ENCODE measurements at places on chromosomes 7 and 10. TPM values are rescaled to one million over a fixed set of nuclear protein-coding genes. Genes with fewer than 3 reads are reported as not detected.

- no peak for DNase-seq
These were observed 47.4 kb downstream of the LRRC4 start for GRCh38 chr7:127983804-127984332.

DNA sequence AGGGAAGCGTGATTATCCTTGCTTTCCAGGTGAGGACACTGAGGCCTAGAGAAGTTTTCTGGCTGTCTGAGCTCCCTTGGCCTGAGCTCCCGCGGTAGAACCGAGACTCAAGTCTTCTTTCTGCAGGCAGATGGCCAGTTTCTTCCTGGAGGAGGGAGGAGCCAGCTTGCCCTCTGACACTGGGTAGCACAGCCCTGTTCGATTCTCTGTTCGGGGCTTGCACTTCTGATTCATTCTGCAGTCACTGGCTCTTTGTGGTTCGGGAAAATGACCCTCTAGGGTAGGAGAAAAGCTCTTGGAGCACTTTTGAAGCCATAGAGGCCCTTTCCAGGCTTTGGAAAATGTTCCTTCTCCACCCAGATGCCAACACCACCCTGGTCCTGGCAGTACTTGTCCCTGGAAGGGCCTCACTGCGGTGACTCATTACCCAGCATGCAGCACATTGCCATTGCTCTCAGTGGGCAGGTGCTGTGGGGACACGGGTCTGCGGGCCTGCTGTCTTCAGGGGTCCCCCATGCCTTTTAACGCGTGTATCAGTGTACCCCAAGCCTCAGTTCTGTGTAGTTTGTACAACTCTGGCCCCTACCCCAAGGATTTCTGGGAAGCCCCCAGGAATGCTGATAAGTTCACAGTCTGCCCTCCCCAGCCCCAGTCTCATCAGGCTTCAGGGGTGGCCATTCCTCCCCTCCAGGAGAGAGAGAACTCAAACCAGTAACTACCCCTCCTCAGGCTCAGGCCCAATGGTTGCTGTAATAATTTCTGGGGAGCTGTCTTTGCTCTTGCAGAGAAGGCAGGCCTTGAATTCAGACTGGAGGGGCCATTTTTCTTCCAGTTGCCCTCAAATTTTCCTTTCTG is 11.9 kb downstream of the CHST3 start:
- no peak for DNase-seq

DNA sequence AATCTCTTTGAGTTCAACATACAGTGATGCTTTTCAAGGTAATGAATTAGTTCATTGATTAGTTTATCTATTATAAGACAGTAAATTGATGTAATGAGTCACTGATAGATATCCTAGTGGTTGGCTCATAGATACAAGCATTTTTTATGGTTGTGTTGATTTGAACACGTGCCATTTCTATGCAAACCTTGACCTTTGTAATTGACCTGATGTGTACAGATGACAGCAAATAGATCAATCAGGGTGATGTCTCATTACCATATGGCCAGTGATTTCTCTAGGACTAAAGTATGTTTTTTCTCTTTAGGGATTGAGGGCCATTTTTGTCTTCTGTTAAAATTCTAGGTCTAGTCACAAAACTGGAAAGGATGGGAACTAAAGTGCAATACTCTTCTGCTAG is 760.3 kb upstream of the GALNT17 start:
- DNase-seq, result no peak

SEMA3E gene
- 23.5 TPM for total RNA-seq

- DNase-seq, result no peak
These were observed 21.3 kb downstream of the TIAL1 start for GRCh38 chr10:119575506-119575905.

FAM131B gene
- 0.80 TPM for total RNA-seq

DNA sequence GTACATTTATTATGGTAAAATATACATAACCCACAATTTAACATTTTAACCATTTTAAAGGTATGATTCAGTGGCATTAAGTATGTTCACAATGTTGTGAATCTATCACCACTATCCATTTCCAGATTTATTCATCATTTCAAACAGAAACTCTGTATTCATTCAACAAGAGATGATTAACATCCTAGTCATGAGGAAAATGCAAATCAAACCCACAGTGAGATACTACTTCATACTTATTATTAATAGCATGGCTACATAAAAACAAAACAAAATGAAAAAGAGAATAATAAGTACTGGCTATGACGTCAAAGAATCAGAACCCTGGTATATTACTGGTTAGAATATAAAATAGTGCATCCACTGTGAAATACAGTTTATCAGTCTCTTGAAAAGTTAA is 386.6 kb upstream of the POM121L12 start:
- DNase-seq, result no peak

GRCh38 chr7:2607923-2608904 is 23.6 kb upstream of the TTYH3 start:
- no peak for DNase-seq

BAIAP2L1 gene
- 29.2 TPM for total RNA-seq

- no peak for DNase-seq
These were observed 21.2 kb downstream of the ZMIZ2 start for GRCh38 chr7:44769776-44770294.

DNA sequence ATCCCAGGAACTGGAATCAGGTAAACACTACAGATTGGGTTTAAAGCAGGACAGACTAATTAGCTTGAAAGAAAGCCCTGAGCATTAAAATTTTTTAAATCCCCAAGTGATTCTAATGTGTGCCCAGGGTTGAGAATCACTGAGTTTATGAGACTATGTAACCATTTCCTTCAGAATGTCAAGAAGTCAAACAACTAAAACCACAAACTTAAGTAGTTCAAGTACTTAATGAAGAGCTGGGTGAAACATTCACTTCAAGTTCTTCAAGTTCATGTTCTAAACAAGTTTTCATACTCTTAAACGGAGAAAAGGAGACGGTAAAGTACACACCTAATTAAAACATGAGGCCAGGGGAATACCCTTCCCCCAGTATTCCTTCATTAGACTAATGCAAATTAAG is 28.2 kb upstream of the TLL2 start:
- peak; percentile 62 for DNase-seq

DNA sequence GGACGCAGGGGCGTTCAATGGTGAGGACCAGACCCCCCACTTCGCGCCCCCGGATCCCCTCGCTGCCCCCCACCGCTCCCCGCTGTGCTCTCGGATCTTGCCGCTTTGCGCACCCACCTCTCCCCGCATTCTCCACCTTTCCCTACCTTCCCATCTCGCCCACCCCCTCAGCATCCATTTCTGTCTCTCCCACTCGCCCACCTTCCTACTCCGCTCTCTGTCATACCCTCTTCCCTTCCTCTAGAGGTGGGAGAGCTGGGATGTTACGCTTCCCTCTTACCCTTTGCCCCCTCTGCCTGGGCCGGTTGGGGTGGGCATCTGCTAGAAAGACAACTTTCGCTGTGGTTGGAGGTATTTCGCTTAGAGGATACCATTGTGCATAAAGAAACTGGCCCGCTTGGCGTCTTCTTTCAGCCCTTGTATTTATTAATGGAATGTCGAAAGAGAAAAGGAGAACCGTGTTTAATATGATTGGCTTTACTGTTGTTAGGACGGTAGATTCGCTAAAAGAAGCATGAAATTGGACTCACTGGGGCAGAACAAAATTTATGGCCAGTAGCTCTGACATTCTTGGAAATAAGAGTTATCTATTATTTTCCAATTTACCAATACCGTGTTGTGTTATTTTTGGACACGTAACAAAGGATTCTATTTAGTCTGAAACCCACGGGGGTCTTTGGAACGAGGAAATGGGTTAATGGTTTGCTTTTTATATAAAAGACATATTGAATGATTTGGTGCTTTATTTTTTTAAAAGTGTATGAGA is 873 bp downstream of the PRKAR2B start:
- peak; percentile 17 for DNase-seq

DNA sequence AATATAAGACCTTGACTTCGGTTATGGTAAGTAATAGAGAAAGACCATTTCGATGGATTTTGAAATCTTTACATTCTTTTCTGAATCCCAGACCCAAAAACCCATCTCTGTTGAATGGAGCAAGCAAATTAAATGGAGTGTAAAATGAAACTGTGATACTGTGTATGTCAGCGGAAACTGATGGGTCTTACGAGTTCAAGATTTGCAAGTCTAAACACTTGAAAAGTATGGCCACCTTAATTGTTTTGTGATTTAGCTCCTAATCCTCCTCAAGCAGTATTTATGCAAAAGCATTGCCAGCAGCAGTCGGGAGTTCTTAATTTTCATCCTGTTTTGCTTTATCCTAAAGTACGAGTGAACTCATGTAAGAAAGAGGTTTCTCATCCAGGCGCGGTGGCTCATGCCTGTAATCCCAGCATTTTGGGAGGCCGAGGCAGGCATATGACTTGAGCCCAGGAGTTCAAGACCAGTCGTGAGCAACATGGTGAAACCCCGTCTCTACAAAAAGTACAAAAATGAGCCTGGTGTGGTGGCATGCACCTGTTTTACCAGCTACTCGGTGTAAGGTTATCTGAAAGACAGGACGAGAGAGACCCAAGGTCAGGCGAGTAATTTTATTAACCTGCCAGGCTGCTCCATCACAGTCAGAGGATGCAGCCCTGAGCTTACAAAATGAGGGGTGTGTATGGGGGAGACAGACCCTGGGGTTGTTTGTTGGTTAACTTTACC is 5.8 kb upstream of the DHTKD1 start:
- DNase-seq, result no peak

DNA sequence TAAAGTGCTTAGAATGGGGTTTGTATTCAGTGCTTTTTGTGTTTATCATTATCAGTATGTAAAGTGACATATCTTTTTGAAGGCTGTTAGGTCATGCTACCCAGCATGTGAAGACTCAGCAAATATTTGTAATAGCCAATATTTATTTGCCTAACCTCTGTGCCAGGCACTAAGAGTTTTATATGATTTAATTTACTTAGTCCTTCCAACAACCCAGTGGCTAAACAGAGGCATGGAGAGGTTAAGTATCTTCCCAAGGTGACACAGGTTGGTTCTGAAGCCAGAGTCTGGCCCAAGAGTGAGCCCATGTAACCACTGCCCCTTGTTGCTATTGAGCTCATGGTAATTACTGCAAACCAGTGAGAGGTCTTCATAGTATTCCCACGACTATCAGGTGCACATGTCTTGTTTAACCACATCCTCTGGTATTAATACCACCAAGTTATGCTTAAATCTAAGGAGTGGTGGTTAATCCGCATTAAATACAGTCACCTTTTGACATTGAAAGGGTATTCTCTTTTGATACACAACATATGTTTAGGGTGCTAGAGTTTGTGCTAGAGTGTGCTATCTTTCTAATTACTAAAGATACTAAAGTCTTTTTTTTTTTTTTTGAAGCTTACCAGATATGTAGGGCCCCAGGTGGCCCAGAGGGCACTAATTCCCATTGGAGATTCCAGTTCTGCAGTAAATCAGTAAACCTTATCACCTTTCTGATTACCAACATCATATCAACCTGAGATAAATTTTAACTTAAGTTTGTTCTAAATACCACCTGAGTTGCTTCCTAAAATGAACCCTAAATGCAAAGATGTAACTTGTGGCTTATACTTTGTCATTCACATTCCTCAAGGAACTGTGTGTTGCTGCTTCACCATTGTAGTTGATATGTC is 2.9 kb downstream of the ADD3 start:
- no peak for DNase-seq

- DNase-seq, result no peak
These were observed 349.8 kb downstream of the SDK1 start for GRCh38 chr7:3650844-3651243.

NUDT1 gene
- 9.3 TPM for total RNA-seq

FAM25G gene
- not detected for total RNA-seq

GBX1 gene
- not detected for total RNA-seq

DNA sequence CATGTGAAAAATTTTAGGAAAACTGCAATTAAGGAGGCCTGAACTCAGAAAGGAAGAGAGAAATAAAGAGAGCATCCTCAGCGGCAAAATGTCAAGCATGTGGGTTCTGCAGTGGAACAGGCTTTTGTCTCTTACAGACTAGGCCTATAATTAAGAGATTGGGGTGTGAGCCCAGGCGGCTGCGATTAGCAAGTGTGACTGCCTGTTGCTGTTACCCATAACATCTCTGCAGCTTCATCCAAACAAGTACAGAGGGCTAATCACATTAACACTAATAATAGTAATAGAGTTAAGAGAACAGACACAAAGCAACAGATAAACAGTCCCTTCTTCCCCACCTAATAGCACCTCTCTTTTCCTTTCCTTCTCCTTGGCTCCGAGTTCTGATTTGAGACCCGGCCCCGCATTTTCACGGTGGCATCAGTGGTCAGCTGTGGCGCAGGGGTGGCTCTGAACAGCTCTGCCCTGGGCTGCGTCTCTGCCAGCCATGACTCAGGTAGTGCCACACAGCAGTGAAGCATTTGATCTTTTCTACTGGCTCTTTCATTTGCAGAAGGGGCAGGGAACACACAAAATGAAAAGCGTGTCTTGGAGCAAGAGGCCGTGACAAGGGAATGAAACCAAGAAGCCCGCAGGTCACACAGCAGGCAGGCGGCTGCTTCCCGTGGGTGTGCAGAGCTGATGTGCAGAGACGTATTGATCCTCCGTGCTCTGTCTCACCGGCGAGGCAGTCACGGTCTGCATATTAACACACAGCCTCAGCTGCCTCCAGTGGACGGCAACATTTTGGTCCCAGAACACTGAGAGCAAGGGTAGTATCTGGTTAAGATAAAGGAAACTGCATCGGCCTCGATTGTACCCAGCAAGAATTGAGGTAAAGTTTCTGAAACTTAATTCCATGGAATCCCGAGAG is 103.1 kb downstream of the KLF6 start:
- DNase-seq, result no peak

OR6V1 gene
- total RNA-seq, result not detected

DNA sequence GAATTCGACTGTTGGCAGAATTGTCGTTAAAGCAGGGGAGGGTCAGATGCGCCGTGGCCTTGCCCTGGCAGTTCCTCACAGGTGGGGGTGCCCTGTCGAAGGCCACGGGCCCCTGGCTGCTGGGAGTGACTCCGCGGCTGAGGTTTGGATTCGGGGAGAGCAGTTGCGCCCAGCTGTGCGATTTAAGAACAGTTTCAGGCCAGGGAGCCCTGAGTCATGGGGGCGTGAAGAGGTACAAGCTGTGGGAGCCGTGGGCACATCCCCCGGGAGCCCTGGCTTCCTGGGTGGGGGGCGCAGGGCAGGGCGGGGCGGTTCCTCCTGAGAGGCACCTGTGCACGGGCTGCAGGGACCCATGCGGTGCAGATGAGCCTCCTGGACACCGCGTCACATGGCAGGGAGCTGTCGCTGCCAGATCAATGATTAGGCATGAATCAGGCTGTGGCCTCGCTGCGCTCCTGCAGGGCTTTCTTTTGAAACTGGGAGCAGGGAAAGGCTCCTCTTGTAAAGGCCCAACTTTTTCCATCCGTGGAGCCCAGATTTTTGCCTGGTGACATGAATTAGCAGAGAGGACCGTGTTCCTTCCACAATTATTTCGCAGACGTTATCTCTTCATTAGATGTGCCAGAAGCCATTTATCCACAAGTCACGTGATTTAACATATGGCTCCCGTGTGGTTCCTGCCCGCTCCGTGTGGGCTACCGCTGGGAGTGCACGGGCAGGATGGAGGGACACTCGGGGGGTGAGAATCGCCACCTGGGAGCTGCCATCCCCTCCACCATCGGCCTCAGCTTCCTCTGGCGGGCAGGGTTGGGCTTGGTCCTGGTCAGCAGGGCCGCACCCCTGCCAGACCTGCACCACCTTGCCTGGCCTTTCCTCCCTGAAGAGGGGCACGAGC is 918 bp downstream of the PWWP2B start:
- DNase-seq, result peak; percentile 53
